Kidney tubule cell (primary cell): ENCODE measurements at places on chromosomes 7 and 10.

GRCh38 chr7:138878856-138879255 is 80.9 kb upstream of the ATP6V0A4 start:
- no peak for DNase-seq

- no peak for DNase-seq
Measured at GRCh38 chr10:88316292-88316861, 266.7 kb downstream of the RNLS start.

DNA sequence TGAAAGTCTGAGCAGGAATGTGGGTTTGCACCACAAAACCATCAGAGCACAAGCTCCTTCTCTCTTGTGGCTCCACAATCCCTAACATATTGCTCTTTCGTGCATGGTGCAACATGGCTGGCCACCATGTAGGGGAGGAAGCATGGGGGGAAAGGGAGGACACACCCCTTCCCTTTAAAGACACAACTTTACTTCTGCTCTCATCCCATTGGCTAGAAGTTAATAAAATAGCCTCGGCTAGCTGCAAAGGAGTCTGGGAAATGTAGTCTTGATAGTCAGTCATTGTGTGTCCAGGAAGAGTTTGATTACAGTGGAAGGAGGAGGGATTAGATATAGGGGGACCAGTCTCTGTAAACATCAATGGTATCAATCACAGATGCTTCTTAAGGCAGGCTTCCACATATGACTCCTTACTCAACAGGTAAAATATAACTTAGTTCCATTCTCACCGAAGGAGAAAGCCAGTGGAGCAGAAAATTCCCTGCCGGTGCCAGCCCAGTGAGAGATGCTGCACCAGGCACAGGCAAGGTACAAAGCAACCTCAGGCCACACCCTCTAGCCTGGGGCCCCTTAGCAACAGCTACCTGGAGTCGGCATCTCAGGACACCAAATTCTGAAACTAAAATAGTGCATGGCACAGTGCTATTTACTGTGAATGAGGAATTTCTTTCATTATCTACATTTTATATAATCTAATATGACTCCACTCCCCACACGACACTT is 124.7 kb upstream of the CTBP2 start:
- DNase-seq = peak; percentile 57

DNA sequence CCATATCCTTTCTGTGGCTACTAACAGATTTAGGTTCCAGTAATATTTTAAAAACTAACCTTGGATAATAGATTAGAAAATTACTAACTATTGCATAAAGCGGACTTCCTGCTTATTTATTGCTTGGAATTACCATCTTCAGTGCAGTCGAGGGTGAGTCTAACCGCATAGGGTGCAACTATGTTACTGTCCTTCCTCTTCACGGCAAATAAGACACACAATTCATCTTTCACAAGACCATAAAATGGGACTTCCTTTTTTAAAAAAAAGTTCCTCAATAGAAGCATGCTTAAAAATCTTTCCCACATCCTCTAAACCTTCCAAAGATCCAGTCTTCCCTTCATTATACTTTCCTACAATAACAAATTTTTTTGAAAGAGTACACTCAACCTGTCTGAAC is 2.1 kb downstream of the SLC25A40 start:
- DNase-seq = no peak

DNA sequence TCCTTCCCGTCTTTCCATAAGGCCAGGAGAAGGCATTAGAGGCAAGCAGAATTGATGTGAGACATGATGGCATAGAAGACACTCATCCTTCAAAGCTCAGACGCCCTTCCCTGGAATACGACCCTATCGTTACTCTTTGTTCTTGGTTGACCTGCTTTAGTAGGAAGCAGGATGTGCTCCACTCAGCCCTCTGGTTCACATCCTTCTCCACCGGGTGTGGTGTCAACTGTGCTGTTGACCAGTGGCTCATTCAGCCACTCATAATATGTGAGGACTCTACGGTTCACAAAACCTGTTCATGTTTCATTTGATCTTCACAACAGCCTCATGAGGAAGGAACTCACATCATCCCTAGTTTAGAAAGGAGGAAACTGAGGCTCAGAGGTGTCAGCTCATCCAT is 47.1 kb downstream of the ADRA2A start:
- no peak for DNase-seq

- no peak for DNase-seq
Measured at GRCh38 chr7:21218155-21218554, 209.7 kb upstream of the SP4 start.

DNA sequence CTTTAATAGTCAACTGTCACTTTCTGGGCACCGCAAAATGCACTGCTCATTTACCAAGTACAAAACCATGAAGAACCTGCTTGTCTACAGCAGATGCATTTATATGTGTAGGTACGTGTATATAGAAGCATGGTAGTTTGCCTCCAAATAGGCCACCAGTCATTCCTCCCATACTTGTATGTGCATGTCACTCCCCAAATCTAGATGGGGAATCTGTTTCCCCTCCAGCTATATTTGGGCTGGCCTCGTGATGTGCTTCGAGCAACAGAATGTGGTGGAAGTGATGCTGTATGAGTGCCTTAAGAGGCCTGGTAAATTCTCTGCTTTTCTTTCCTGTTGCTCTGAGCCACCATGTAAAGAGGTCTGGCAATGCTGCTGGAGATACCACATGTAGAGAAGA is 47.1 kb downstream of the PSMC2 start:
- DNase-seq = no peak

- no peak for DNase-seq
Measured at GRCh38 chr10:61971003-61971325, 69.5 kb downstream of the ARID5B start.

DNA sequence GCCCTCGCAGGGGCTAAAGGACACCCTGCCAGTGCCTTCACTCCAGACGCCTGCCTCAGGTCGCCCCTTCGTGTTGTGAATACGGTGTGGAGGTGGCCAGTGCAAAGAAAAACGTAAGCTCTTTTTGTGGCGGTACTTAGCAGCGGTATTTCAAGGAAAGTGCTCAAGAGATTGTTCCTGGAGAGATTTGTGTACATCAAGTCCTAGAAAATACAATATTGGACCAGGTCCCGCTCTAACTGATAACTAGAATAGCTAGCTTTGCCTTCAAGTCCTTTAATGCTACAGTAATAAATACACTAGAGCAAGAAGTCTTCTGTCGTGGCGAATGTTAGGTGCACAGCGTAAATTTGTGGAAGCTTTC is 689 bp downstream of the PLCE1 start:
- no peak for DNase-seq

- no peak for DNase-seq
Measured at GRCh38 chr10:14008740-14009080, 322.0 kb downstream of the FRMD4A start.
